ENCODE measurements at places on chromosomes 13 and 19. TPM values are rescaled to one million over a fixed set of nuclear protein-coding genes. Genes with fewer than 3 reads are reported as not detected.

OR7C1 gene
- not detected for total RNA-seq

SMIM24 gene
- total RNA-seq: not detected

SLC44A2 gene
- total RNA-seq: 28.5 TPM

CRLF1 gene
- 0.18 TPM for total RNA-seq

MBD3L2 gene
- not detected for total RNA-seq

MYO1F gene
- 0.18 TPM for total RNA-seq

DACT3 gene
- total RNA-seq: 1.6 TPM
